NCI-H187 treated with DMSO at 0.1 percent for 48 hours (cell line): ENCODE measurements at places on chromosomes 4 and X.

DNA sequence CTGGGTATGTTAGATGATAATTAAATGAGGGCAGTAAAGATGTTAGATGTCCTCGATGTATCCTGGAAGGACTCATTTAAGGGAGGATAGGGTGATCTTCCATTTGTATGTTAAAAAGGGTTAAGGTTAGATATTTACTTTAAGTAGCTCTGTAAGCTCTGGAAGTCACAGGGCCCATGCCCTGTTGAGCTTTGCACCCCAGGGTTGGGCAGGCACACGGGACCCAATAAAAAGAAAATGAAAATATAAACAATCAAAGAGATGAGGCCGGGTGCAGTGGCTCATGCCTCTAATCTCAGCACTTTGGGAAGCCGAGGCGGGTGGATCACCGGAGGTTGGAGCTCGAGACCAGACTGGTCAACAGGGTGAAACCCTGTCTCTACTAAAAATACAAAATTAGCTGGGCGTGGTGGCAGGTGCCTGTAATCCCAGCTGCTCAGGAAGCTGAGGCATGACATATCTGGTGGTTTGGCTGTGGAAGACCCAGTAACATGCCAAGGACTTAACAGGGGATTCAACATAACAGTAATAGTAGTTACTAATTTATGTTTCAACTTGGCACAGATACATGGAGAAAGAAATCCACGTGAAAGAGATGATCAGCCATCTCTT, 16.9 kb upstream of the PHEX start:
- no peak for DNase-seq

DNA sequence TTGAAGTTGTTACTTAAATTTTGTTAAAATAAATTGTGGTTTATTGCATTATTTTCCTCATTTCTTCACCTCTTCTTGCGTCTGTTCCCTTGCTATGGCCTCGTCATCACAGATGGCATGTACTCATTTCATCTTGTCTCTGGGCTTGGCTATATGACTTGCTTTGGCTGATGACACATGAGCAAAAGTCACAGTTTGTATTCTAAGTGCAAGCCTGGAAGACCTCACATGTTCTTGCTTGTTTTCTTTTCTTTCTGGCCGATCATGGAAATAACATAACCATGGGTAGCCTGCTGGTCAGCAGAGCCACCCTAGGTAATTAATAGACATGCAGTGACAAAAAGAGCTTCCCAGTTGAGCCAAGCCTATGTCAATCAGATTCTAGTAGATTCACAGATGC, 527.9 kb downstream of the SPRY1 start:
- DNase-seq, result no peak

DNA sequence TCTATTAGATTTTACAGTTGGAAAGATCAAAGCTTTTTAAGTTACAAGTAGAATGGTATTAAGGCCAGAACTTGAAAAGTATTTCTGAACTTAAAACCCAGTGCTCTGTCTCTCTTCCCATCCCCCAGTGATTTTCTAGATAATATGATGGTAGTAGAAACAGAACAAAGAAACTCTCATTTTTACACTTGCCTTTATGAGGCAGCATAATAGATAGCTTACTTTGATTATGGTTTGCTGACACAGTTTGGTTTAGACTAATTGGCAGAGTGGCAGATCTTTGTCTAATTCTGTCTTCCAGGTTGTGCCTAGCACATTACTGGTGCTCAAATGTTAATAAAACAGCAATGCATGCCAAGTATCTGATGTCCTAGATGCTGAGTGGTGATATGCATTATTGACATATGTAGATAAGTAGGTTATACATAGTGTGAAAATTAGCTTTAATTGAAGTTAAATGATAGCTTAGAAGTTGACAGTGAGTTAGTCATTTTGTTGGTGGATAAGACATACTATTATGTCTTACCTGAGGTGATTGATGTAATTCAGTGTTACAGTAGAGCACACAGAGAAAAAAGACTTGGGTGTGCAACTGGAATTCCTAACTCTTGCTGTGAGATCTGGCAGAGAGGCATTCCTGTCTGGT, 4.3 kb upstream of the RAPGEF2 start:
- DNase-seq, result no peak

DNA sequence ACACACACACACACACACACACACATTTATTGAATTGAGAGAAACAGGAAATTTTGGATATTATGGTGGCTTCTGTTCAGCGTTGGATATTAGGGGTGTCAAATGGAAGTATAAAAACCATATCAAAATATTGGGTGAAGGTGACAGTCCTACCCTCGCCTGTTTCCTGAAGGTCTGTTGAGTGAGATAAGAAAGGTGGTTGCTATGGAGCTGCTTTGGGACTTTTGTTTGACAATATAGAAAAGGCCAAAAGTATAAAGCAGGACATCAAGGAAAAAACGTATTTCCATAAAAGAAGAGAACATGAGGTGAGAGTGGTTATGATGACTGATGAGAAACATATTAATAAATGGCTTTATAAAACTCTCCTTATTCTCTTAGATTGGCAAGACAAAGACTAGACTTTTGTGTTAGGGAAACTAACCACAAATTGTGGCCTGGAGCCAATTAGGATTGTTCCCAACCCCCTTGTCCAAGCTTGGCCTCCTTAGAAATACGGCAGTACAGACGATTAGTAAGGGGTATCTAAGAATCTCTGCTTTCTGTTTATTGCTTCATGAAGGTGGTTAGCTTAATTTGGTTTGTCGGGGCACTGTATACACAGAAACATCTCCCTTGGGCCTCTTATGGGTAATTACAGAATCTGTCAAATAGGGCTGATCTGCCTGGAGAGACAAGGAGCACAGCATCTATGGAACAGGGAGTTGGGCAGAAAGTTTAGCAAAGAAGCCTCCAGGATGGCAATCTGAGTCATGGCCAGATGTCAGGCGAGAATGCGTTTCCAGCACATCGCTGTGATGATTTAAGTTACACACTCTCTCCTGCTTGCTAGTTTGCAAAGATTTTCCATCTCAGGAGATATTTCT, 198.0 kb downstream of the CBR4 start:
- no peak for DNase-seq

GRCh38 chr4:188552741-188553275, 413.6 kb downstream of the TRIML1 start:
- no peak for DNase-seq

GRCh38 chr4:33850371-33850902, 2393.9 kb downstream of the ARAP2 start:
- no peak for DNase-seq

DNA sequence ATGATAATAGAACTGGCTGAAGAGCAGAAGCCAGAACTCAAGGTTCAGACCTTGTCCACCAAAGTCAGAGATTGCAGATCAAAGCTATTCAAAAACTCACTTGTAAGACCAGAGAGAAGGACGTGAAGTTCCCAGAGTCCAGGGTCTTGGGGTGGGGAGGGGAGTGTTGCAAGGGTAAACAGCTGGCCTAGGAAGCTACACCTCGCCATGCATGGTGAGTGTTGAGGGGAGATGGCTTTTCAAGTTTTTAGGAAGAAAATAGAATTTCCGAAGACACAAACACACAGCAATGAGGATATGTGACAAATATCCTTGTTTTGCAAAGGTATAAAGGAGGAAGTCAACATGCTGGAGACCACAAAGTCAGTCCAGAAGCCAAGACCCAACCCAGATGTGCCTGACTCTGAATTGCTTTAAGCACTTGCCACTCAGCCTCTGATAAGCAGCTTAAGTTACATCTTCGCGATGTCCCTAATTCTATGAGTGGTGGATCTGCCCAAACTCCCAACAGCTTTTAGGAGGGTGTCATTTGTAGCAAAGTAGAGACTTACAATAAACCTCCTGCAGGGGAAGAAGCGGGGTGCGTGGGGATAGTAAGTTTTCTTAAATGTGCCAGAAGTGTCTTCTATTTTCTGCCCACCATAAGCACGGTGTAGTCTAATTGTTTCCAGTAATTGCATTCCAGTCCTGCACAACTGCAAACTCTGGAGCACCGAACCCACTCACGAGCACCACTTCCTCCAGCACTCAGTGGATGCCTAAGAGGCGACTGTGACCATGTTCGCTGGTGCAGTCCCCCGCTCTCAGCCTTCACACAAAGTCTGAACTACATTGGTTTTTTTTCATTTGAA, 26.5 kb downstream of the HAND2 start:
- no peak for DNase-seq

- no peak for DNase-seq
These were observed 53.2 kb downstream of the HADH start for GRCh38 chr4:108042927-108043326.

GRCh38 chr4:26299254-26299882, 21.4 kb upstream of the RBPJ start:
- no peak for DNase-seq

GRCh38 chrX:111779582-111779981, 96.4 kb upstream of the TRPC5OS start:
- DNase-seq, result no peak
